ENCODE measurements at places on chromosomes 3 and 15.

GRCh38 chr3:12135029-12135657 lies 23.6 kb downstream of the TIMP4 start:
- DNase-seq = peak; percentile 11

DNA sequence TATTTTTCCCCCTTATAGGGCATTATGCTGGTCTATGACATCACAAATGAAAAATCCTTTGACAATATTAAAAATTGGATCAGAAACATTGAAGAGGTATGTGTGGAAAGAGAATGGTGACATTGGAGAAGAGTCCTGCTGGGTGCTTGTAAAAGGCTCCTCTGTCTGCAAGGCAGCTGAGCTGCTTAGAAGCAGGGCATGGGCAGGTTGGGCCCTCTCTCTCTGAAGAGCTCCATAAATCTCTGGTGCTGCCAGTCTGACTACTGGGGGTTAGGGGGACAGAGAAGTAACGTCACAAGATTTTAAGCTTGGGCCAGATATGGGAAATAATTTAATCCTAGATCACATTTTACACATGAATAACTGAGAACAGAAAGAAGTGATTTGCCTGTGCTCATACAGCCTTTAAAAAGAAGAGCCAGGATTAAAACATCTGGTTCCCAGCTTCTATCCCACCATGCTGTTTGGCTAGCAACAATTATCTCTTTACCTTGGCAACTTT lies 21.9 kb upstream of the APH1B start:
- DNase-seq = no peak

- DNase-seq = no peak
Measured at GRCh38 chr3:139888561-139889140, 46.3 kb upstream of the CLSTN2 start.

GRCh38 chr3:133188996-133189395 lies 150.8 kb downstream of the TMEM108 start:
- DNase-seq = no peak

- no peak for DNase-seq
Measured at GRCh38 chr3:155334215-155334913, 40.9 kb upstream of the STRIT1 start.

GRCh38 chr3:172033396-172033795 lies 6.0 kb upstream of the FNDC3B start:
- no peak for DNase-seq

DNA sequence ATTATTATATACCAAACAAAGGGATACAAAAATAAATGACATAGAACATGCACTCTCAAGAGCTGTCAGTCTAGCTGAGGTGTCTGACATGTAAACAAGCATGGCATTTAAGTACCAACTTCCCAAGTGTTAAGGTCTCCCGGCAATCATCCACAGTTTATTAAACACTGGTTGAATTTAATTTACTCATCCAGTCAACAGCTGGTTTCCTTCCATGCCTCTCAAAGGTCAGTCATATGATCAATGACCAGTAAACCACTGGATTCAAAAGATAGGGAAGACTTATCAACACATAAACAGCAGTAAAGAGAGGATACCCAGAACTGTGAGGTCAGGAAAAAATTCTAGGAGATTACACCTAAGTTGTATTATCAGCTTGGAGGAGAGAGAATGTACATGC lies 80.4 kb downstream of the ADAM10 start:
- DNase-seq = no peak

DNA sequence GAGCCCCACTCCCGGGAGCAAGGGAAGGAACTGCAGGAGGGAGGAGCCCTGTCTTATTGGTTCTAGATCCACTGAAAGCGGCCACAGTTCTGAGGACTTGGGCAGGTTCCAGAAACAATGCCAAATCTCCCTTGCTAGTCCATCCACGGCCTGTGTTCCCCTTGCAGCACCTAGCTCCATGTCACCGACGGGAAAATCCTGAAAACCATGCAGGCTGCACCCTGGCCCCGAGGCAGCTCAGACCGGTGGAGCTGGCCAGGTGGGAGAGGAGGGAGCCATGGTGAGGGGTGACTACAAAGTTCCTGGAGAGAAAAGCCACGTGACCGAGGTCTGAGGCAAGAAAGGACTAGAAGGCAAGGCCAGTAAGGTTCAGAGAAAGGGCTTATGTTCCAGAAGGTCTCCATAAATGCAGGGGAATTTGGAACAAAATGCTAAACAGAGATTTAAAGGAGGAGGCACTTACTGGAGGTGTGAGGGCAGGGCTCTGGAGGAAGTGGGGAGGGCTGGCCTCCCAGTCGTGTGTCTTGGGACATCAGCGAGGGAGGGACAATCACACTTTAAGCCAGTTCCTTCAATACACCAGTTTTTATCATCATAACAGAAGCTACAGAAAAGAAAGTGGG lies 5.4 kb downstream of the MGLL start:
- DNase-seq = no peak

- no peak for DNase-seq
Measured at GRCh38 chr15:85702321-85703101, 92.2 kb downstream of the KLHL25 start.
